Activated CD4-positive, alpha-beta memory T cell treated with anti-CD3 and anti-CD28 coated beads, Interleukin-2, amount 10 ng/mL, durations not matched to agents 7 days and 5 days (primary cell): ENCODE measurements at places on chromosomes 3 and 15. TPM values are rescaled to one million over a fixed set of nuclear protein-coding genes. Genes with fewer than 3 reads are reported as not detected.

- H3K4me1 ChIP-seq, result no peaks in the 10 kb centered on the region
- DNase-seq, result no peak
- H3K36me3 ChIP-seq, result no peaks in the 10 kb centered on the region
- H3K27me3 ChIP-seq, result peaks cover 54% of the 10 kb centered on the region
- no peak overlapping the region for H3K4me3 ChIP-seq
These were observed 18.7 kb upstream of the HES1 start for GRCh38 chr3:194117104-194117845.

Gene ZNF80
- total RNA-seq, result 0.35 TPM

GRCh38 chr3:124277144-124277890, 285.4 kb upstream of the ROPN1 start:
- H3K27me3 ChIP-seq, result peaks cover 6% of the 10 kb centered on the region
- no peak overlapping the region for H3K4me3 ChIP-seq
- H3K36me3 ChIP-seq, result no peaks in the 10 kb centered on the region
- no peaks in the 10 kb centered on the region for H3K4me1 ChIP-seq
- DNase-seq, result no peak

DNA sequence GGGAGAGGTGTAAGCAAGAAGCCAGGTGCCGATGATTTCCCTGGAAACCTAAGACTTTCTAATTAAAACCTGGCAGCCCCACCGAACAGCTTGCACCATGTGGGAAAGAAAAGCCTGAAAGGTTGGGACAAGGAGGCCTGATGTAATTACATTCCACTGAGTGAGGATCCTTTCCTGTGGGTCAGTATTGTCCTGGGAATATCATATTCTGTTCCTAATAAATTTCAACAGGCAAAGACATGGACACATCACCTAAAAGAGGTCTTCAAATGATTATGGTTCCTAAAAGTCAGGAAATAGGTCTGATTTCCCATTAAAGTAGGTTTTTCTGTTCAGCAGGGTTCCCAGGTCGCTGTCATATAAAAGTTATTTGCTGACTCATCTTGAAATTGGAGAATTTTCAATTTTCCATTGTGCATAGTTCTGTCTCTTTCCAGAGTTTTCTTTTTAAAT, 58.5 kb downstream of the DUT start:
- no peak overlapping the region for H3K27ac ChIP-seq
- no peak overlapping the region for H3K4me3 ChIP-seq
- no peaks in the 10 kb centered on the region for H3K36me3 ChIP-seq
- no peaks in the 10 kb centered on the region for H3K4me1 ChIP-seq

DNA sequence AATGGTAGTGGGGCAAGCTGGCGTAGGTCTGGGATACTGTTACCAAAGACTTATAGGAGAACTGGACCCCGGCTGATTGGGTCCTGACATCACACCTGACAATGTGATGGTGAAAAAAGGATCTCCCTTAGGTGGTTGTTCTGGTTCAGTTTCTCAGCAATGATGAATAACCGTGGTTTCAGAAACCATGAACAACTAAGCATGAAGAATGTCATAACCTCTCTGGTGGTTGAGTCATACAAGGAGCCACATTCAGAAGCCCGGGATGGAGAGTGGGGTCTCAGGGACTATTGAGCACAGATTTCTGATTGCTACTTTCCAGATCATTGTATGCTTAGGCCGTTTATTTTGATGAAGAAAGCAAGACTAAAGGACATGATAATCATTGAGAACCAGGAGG, 17.4 kb downstream of the GPR160 start:
- DNase-seq, result no peak
- H3K4me1 ChIP-seq, result peaks cover 45% of the 10 kb centered on the region
- H3K27me3 ChIP-seq, result no peaks in the 10 kb centered on the region
- H3K4me3 ChIP-seq, result no peak overlapping the region
- peaks cover 9% of the 10 kb centered on the region for H3K36me3 ChIP-seq
- no peak overlapping the region for H3K27ac ChIP-seq

DNA sequence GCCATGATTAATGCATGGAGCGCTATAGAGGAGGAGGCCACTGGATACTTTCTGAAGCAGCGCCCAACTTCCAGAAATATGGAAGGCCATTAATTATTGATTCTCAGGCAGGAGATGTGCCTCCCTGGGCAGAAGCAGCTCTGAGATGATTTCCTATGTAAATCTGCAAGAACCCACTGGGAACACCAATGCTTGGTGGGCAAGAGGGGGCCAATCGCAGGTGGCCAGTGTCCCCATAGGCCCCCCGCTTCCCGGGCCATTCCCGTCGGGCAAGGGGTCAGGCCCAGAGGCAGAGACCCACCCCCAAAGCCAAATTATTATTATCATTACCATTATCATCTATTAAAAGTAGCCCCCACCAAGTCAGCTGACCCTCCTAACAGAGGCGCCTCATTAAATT, 288.0 kb upstream of the TLE3 start:
- H3K4me1 ChIP-seq, result no peaks in the 10 kb centered on the region
- DNase-seq, result no peak
- no peaks in the 10 kb centered on the region for H3K27me3 ChIP-seq
- no peak overlapping the region for H3K27ac ChIP-seq
- no peak overlapping the region for H3K4me3 ChIP-seq

Gene ZDHHC19
- 0.63 TPM for total RNA-seq

- no peaks in the 10 kb centered on the region for H3K4me1 ChIP-seq
- H3K4me3 ChIP-seq, result no peak overlapping the region
- H3K27ac ChIP-seq, result no peak overlapping the region
- DNase-seq, result no peak
- H3K36me3 ChIP-seq, result no peaks in the 10 kb centered on the region
These were observed 405.6 kb downstream of the NTRK3 start for GRCh38 chr15:87850916-87851315.

- H3K27me3 ChIP-seq, result peaks cover 59% of the 10 kb centered on the region
- H3K4me3 ChIP-seq, result no peak overlapping the region
- peaks cover 13% of the 10 kb centered on the region for H3K4me1 ChIP-seq
- no peak overlapping the region for H3K27ac ChIP-seq
These were observed 16.3 kb downstream of the RGMA start for GRCh38 chr15:93072411-93073394.

GRCh38 chr3:184981071-184981470, 169.1 kb downstream of the VPS8 start:
- no peak overlapping the region for H3K4me3 ChIP-seq
- no peak for DNase-seq
- H3K4me1 ChIP-seq, result no peaks in the 10 kb centered on the region
- H3K36me3 ChIP-seq, result peaks cover 38% of the 10 kb centered on the region
- no peak overlapping the region for H3K27ac ChIP-seq
